Prostate gland (tissue), 2 donors: ENCODE measurements at places on chromosomes 3 and 15.

GRCh38 chr3:64748244-64748904, 60.6 kb upstream of the ADAMTS9 start:
- no peak for DNase-seq

- DNase-seq = no peak
These were observed 73.2 kb downstream of the AAGAB start for GRCh38 chr15:67181221-67181639.

DNA sequence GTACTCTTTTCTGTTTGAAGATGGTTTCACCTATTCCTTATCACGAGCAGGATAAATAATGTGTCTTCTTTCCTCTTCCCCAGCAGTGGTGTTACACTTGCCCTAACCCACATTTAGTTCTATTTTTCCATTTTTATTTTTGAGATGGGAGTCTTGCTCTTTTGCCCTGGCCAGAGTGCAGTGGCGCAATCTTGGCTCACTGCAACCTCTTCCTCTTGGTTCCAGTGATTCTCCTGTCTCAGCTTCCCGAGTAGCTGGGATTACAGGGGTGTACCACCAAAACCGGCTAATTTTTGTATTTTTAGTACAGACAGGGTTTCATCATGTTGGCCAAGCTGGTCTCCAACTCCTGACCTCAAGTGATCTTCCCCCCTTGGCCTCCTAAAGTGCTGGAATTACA, 372.4 kb downstream of the FOXP1 start:
- no peak for DNase-seq

- DNase-seq = no peak
These were observed 1.8 kb downstream of the YEATS2 start for GRCh38 chr3:183699238-183699947.
